AG04450 (cell line): ENCODE measurements at places on chromosomes 12 and 14.

GRCh38 chr12:123076604-123077297, 74.1 kb downstream of the PITPNM2 start:
- no peak for DNase-seq

DNA sequence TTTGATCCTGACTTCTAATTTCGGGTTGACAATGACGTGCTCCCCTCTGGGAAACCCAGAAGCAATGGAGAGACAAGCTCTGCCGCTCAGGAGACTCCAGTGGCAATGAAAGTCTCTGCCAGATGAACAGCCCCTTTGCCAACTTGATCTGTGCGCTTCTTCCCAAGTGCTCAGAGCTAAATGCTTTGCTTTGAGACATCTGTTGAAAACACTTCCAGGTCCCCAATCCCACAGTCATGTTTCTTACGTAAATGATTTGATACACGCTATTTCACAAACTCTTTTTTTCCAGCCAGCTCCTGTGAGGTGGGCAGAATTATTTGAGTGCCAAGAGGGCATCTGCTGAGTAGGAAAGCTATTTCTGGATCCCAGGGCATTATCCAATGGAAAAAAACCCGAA, 147.6 kb downstream of the RIMBP2 start:
- DNase-seq, result no peak

GRCh38 chr14:64759555-64759938, 55.3 kb downstream of the PLEKHG3 start:
- no peak for DNase-seq

DNA sequence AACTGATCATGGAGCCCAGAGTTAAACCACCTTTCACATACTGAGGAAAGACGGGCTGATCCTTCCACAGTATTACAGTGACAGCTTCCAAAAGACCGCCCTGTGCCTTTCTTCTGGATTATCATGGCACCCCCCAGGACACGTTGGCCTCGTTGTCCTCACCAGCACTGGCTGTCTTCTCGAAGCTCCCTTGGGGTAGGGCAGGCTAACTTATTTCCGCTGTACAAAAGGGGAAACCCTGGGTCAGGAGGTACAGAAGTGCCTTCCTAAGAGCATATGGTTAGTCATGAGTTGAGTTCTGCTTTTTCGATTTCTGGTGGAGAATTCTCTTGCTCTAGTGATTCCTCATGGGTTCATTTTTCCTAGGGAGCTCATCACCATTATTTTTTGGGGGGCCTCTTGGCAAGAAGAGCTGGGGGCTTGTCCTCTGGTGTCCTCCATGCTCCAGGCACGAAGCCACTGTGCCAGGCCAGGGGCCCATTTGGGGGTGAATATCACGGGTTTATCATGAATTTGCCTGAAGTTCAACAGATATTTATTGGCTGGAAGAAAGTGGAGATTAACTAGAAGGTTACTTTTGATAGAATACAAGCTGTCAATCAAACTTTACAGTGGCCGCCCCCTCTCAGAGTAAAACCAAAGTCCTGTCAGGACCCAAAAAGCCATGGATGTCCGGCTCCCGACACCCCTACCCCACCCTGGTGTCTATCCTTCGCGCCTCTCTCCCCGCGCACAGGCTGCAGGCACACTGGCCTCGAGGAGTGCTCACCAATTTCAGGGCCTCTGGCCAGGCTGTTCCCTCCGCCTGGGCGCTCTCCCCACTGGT, 8.8 kb upstream of the TRAF3 start:
- DNase-seq, result no peak

GRCh38 chr14:69400154-69400553, 1.7 kb downstream of the SLC39A9 start:
- no peak for DNase-seq

GRCh38 chr14:78248501-78249090, 78.4 kb downstream of the NRXN3 start:
- DNase-seq, result no peak

GRCh38 chr12:125255935-125256633, 190.8 kb downstream of the AACS start:
- DNase-seq, result no peak

- DNase-seq, result no peak
Observed at GRCh38 chr12:82904219-82904790, 217.6 kb downstream of the TMTC2 start.

DNA sequence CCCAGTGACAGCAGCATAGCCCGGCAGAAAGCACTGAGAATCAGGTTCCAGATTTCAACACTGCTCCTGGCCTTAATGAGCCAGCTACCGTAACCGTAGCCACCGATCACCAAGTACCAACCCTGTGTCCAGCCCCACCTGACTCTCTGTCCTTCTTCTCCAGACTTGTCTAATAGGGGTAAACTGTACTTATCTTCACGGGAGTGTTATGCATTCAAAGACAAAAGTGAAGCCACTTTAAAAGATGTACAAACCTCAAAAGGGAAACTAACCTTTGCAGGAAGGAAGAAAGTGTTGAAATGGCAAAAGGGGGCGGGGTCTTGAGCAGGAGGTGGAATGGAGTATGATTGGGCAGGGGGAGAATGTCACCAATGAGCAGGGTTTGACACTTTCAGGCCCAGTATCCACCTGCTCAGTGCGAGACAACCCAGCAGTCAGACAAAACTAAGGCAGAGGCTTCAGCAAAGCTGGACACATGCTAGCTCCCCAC, 226.1 kb downstream of the CHST11 start:
- no peak for DNase-seq

- no peak for DNase-seq
Observed at GRCh38 chr12:5294274-5295070, 137.4 kb upstream of the NTF3 start.
